ENCODE measurements at places on chromosomes 5 and 9.

- peak overlapping the region; percentile 52 for H3K27ac ChIP-seq
- H3K36me3 ChIP-seq: no peaks in the 10 kb centered on the region
- no peaks in the 10 kb centered on the region for H3K27me3 ChIP-seq
- DNase-seq: peak; percentile 45
- H3K4me1 ChIP-seq: peaks cover 35% of the 10 kb centered on the region
These were observed 73.6 kb upstream of the ZNF622 start for GRCh38 chr5:16539169-16539666.

- no peak overlapping the region for H3K4me3 ChIP-seq
- peaks cover 10% of the 10 kb centered on the region for H3K4me1 ChIP-seq
- H3K27me3 ChIP-seq: no peaks in the 10 kb centered on the region
- H3K36me3 ChIP-seq: no peaks in the 10 kb centered on the region
- no peak for DNase-seq
- no peak overlapping the region for H3K27ac ChIP-seq
These were observed 15.6 kb upstream of the TDRD7 start for GRCh38 chr9:97396256-97396655.

DNA sequence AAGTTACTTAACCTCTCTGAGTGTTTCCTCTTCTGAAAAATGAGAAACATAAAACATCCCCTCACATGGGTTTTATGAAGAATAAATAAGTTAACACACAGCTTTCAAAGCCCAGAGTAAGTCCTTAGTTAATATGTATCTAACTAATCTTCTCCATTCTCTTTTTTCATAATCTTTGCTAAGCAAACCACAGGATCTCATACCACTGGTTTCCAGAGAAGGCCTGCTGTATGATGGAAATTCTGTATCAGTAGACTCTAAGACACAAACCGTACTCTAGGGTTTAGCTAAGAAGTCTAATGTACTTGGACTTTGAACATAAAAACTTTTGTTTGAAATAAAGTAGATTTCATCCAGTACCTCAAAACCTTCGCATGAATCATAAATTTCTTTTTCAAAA, 307.9 kb downstream of the SPOCK1 start:
- no peak for DNase-seq
- H3K27ac ChIP-seq: no peak overlapping the region
- no peak overlapping the region for H3K4me3 ChIP-seq
- peaks cover 5% of the 10 kb centered on the region for H3K4me1 ChIP-seq

- no peak overlapping the region for H3K27ac ChIP-seq
- no peak for DNase-seq
- H3K4me3 ChIP-seq: no peak overlapping the region
- no peaks in the 10 kb centered on the region for H3K36me3 ChIP-seq
- no peaks in the 10 kb centered on the region for H3K4me1 ChIP-seq
- peaks cover 85% of the 10 kb centered on the region for H3K27me3 ChIP-seq
These were observed 301.0 kb downstream of the GADD45G start for GRCh38 chr9:89905606-89906338.

Data from Calu3 (cell line).